ENCODE measurements at places on chromosomes 12 and 14.

DNA sequence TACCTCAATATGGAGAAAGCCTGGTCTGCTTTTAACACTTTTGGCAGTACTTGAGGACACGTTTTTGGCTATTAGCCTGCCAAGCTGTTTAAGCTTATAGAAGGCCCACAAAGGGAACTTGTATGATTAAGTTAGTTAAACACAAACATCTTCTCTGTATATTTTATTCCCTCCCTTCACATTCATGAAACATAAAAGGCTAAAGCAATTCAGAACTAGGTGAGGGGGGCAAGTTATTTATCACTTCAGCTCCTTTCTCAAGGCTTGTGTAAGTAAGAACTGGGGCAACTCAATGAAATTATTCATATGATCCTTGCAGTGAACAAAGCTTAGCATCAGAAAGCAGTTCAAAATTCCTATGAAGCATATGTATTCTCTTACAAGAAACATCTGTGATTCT lies 7.5 kb downstream of the PRICKLE1 start:
- DNase-seq: no peak

GRCh38 chr14:74459289-74459946 lies 33.4 kb upstream of the SYNDIG1L start:
- DNase-seq: no peak

- DNase-seq: no peak
Measured at GRCh38 chr12:86711731-86712130, 455.5 kb upstream of the MGAT4C start.

DNA sequence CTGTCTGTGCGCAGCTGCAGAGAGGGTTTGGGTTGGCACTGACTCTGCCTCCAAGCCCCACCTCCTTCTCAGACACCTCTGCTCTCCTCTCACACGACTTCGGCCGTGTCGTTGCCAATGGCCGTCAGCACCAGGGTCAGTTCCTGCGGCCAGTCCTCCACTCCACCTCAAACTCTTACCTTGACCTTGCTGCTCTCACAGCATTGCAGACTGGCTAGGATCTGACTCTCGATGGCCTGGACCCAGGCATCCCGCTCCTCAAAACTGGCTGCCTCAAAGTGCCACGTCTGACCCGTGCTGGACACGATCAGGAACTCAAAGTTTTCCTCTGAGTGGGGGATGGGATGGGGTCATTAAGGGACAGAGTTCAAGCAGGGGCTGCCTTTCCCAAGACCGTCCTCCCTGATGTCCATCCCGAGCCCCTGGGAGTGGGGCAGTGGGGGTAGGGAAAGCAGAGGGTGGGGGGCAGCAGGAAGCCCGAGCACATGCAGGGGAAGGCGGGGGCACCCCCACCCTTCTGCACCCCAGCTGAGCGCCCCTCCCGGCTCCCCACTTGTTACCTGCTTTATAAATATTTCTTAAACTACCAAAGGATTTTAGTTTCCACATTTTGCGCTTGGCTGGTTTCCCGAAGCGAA lies 10.7 kb downstream of the AGAP2 start:
- DNase-seq: no peak

DNA sequence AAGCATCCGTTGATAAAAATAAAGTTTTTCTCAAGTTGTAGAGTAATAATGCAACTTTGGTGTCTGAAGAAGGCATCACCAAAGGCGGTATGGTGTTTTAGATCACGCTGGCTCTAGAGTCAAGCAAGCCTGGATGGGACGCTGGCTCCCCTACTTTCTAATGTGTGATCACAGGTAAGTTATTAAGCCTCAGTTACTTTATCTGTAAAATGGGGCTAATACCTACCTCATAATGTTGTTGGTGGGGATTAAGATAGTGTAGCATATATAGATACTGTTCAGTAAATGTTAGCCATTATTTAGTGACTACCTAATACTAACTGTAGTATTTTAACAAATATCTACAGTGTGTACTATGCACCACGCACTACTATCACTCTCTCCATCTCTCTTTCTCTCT lies 45.8 kb downstream of the SLC38A1 start:
- no peak for DNase-seq

- DNase-seq: no peak
Measured at GRCh38 chr12:25526778-25527177, 26.3 kb downstream of the LMNTD1 start.

DNA sequence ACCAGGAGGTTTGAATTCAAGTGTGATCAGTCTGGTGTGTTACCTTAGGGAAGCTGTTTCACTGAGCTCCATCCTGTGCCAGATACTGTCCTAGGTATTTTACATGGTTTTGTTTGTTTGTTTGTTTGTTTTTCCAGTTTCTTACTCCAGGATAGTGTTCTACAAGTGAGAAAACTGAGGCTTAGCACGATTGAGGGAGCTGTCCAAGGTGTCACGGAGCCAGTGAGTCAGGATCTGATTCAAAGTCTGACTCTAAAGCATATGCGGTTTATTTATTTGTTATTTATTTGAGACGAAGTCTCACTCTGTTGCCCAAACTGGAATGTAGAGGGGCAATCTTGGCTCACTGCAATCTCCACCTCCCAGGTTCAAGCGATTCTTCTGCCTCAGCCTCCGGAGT lies 79.7 kb upstream of the GNG2 start:
- no peak for DNase-seq

DNA sequence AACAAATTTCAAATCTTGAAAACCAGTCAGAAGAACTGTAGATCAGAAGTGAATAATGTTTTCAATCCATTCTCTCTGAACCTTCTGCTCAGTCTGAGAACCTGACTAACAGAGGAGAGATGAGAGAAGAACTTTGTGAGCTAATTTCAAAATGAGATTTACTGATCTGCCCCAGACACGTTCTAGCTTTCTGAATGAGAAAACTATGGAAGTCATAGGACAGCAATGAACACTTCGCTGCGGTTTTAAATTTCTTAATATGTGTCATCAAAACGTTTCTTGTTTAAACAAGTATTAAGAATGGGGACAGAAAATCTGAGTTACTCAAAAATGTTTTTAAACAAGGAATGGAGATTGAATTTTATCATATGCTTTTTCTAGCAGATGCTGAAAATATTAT lies 66.6 kb upstream of the FAR2 start:
- no peak for DNase-seq

All from caudate nucleus (tissue), 63 donors.